ENCODE measurements at places on chromosomes 12 and 14. TPM values are rescaled to one million over a fixed set of nuclear protein-coding genes. Genes with fewer than 3 reads are reported as not detected.

GRCh38 chr14:100271247-100271939 lies 32.4 kb downstream of the YY1 start:
- no peak for DNase-seq

DNA sequence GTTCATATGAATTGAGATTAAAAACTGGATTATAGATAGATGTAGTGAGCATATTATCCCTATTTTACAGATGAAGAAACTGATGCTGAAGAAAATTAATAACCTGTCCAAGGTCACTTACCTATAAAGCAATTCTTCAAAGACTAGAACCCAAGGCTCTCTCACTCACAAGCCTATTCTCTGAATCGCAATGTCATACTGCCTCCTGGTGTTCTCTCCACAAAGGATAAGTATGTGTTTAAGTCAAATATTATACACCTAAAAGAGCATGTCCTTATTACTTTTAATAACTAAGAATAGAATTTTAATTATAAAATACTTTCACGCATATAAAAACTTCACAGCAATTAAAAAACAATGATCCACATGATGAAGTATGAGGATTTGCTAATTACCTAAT lies 721.3 kb upstream of the USP15 start:
- DNase-seq: peak; percentile 21

DNA sequence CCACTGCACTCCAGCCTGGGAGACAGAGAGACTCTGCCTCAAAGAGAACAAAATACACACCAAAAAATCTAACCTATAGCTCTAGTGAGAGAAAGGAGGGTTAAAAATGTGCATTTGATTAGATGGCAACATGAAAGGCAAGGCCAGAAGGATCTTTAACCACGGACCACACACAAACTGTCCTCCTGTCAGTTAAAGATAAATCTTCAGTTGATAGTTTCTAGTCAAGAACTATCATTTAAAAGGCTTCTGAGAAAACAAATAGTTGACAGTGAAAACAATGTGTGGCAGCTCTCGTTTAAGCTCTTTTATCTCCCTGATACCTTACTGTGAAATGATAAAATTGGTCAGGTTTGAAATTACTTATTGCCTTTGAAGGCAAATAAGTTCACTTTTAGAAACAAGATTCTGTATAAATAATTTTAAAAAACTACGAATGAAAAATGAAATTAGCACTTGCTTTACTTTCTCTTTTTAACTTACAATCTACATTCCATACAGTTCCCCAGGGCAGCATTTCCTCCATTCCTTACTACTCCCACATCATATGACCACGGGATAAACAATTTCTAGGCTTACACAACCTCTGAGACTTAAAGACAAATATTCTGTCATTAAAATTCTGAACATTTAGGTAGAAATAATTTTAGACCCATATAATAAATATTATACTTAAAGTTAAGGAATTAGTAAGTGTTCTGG lies 71.4 kb upstream of the GNPNAT1 start:
- DNase-seq: no peak

GRCh38 chr14:102085948-102086708 lies 716 bp downstream of the HSP90AA1 start:
- no peak for DNase-seq

GRCh38 chr14:52656905-52657304 lies 38.5 kb downstream of the ERO1A start:
- no peak for DNase-seq

- no peak for DNase-seq
Observed at GRCh38 chr14:61659582-61659981, 35.7 kb upstream of the HIF1A start.

- no peak for DNase-seq
Observed at GRCh38 chr14:76866456-76866855, 40.2 kb downstream of the LRRC74A start.

DNA sequence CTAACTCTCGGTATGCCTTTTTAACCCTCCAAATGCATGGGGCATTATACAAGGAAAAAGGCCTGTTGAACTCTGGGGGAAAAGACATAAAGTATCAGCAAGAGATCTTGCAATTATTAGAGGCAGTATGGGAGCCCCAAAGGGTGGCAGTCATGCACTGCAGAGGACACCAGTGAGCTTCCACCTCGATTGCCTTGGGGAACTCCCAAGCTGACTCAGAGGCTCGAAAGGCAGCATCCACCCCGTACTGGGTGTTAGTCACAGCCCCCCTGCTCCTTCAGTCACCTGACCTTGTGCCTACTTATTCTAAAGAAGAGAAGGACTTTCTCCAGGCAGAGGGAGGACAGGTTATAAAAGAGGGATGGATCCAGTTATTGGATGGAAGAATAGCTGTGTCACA lies 781.4 kb upstream of the TMEM132C start:
- DNase-seq: no peak

DNA sequence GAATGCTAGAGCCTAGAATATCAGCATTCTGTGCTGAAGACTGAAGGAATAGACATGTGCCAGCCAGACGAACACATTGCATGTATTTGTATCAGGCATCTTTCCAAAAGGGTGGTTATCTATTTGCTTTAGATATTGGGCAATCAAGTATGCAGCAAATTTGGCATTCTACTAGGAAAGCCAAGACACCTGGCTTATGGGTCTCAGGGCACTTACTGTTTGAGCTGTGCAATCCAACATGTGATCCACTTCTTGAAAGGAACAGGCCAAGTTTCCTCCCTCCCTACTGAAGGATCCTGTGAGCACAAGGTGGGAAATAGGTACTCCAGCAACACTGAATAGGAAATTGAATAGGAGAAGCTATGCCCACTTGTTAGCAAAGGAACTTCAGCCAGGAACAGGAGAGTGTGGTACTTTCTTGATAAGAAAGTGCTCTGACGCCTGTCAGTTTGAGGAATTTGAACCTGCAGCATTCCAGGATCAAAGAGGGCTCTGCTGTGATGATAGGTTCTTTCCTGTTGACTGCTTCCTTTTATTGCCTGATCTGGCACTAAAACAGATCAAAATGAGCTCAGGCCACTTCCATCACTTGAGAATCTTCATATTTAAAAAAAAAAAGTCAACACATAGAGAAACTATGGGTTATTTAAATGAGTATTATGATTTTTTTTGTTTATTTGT lies 20.6 kb downstream of the OR6S1 start:
- DNase-seq: no peak

- DNase-seq: no peak
Observed at GRCh38 chr12:27285403-27285802, 41.3 kb downstream of the STK38L start.

- no peak for DNase-seq
Observed at GRCh38 chr12:91105807-91106206, 5.5 kb downstream of the LUM start.

DNA sequence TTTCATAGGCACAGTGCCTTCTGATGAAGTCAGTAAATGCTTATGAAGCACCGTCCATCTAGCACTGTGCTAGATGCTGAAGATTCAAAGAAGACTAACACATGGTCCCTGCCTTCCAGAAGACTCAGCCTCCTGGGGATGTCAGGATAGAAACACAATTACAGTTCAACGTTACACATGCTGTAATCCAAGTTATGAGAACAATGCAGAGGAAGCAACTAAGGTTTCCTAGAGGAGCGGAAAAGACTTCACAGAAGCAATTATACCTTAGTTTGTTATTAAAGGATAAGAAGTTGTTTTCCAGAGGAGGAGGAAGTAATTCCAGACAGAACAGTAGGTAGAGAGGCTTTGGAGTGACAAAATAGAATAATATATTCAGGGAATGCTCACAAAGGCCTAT lies 66.9 kb upstream of the FGD4 start:
- DNase-seq: no peak

DNA sequence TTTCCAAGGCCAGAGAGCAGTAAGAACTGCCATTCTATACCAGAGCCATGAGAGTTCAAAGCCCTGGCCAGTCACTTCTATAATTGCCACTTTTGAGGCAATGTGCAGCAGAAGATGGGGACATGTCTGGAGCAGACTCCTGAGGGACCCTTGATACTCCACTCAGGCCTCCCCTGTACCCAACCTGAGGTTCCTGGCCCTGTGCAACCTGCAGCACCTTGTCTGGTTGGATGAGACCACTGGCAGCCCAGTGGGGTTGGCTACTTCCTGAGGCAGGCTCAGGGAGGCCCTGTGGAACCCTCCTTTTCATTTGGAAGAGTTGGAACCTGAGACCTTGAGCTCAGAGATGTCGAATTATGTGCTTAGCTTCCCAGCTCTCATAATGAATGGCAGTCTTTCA lies 54.4 kb downstream of the GALNT16 start:
- no peak for DNase-seq

DNA sequence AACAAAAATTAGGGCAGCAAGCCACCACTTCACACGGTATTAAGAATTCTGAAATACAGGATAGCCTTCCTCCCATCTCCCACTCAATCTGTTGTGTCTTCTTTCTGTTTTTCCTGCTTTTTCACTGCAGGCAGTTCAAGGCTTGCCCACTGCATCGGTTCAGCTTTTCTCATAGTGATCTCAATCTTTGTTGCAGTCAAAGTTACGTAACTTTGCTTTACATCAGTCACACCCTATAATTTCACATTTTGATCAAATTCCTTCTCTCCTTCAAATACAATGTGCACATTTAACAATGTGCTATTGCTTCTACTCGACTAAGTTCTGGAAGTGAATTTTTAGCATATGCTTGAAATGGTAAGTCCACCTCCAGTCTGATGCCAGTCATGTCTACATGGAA lies 217.6 kb downstream of the EFCAB11 start:
- no peak for DNase-seq

DNA sequence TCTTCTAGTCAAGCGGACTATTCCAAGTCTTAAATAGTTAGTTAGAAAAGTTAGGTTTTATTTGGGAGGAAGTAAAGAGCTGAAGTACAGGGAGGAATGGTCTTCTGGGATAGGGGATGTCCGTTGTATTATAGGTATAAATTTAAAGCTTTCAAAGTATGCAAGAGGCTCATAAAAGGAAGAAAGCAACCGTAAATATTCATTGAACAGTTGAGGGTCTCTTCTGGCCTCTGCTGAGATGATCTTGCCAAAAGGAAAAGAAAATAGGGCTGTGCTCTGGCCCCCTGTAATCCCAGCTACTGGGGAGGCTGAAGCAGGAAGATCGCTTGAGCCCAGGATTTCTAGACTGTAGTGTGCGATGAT lies 377 bp upstream of the TIMELESS start:
- no peak for DNase-seq

GRCh38 chr12:94027561-94027960 lies 120.8 kb upstream of the PLXNC1 start:
- no peak for DNase-seq

GRCh38 chr12:85968606-85969005 lies 94.5 kb downstream of the NTS start:
- no peak for DNase-seq

DNA sequence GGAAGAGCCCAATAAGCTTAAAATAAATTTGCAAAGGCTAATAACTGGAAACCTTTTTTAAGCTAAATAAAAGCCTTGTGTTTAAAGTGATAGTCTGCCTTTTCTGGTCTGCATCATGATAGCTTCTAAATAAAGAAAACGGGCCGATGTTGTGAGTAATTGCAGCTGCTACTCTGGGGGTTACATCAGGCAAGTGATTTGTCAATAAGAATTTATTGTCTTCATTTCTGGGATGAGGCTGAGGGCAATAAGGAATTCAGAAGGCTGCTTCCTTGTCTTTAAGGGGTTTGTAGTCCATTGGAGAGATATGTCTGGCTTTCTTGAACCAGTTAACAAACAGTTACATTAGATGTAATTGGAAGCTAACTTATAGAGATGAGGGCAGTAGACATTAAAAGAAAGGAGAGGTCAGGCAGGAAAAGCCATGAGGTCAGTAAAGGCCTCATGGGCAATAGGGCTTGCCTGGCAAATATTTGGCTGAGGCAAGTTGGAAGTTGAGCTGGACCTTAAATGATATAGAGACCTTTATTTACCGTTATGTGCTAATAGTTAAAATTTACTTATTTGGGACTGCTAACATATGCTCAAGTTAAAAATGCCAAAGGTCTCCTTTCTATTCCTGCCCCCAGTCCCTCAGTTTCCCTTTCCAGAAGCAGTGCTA lies 85.0 kb downstream of the CRADD start:
- no peak for DNase-seq

DNA sequence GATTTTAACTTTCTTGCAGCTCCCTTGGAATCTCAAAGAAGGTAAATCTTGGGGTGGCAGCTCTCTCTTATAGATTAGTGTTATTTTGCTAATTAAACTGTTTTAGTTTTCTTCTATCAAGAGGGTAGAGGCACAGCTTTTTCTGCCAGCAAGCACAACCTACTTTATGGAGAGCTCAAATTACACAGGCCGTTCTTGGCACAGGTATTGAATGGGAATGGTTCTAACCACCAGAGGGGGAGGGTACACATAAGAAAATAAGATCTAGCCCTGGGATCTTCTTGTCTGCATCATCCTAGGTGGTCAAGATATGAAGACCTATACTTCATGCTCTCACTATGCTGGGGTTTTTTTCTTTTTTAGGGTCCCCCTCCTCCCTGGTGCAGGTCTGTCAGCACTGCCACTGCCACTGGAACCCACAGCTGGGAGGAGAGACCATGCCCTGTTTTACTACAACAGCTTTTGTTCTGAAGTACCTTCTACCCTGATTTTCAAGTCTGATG lies 48.6 kb upstream of the STAC3 start:
- DNase-seq: no peak

BRI3BP gene
- total RNA-seq: 1.4 TPM

B3GNT4 gene
- total RNA-seq: 0.38 TPM

TRPV4 gene
- 7.0 TPM for total RNA-seq

SMCO3 gene
- 0.13 TPM for total RNA-seq

APOLD1 gene
- 5.2 TPM for total RNA-seq

IFNG-AS1 gene
- total RNA-seq: not detected

PCED1B gene
- total RNA-seq: 9.7 TPM

DNAJC22 gene
- 1.8 TPM for total RNA-seq

OR6C2 gene
- total RNA-seq: not detected

SYNE2 gene
- 35.9 TPM for total RNA-seq

AEBP2 gene
- 37.6 TPM for total RNA-seq

TDRD9 gene
- total RNA-seq: not detected

LGR5 gene
- total RNA-seq: 1.1 TPM

PIANP gene
- 2.0 TPM for total RNA-seq

ST8SIA1 gene
- total RNA-seq: 0.77 TPM

POTEG gene
- total RNA-seq: not detected
